Stimulated activated CD4-positive, alpha-beta T cell treated with anti-CD3 and anti-CD28 coated beads, Interleukin-4, amount 100 ng/mL, for 24 hours (primary cell): ENCODE measurements at places on chromosomes 16 and 17.
A peak's percentile ranks its signal among the peaks of the same experiment; 100 is the strongest.

DNA sequence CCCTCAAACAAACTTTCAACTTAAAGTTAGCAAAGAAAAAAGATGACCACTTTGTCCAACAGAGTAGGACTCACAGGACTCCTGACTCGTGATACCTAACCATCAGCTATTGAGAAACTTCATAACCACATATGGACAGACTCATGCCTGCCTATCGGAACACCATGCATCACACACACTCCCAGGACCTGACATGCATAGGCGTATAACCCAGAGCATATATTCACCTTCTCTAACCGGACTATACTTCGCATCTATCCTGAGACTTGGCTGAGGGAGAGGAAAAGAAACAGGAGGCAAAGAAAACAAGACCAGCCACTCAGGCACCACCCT lies 2.2 kb downstream of the PIP4K2B start:
- DNase-seq, result no peak

- DNase-seq, result no peak
These were observed 305.5 kb downstream of the SOX9 start for GRCh38 chr17:72426321-72426720.

- no peak for DNase-seq
These were observed 9.8 kb downstream of the SCGB1C2 start for GRCh38 chr17:146983-147761.

DNA sequence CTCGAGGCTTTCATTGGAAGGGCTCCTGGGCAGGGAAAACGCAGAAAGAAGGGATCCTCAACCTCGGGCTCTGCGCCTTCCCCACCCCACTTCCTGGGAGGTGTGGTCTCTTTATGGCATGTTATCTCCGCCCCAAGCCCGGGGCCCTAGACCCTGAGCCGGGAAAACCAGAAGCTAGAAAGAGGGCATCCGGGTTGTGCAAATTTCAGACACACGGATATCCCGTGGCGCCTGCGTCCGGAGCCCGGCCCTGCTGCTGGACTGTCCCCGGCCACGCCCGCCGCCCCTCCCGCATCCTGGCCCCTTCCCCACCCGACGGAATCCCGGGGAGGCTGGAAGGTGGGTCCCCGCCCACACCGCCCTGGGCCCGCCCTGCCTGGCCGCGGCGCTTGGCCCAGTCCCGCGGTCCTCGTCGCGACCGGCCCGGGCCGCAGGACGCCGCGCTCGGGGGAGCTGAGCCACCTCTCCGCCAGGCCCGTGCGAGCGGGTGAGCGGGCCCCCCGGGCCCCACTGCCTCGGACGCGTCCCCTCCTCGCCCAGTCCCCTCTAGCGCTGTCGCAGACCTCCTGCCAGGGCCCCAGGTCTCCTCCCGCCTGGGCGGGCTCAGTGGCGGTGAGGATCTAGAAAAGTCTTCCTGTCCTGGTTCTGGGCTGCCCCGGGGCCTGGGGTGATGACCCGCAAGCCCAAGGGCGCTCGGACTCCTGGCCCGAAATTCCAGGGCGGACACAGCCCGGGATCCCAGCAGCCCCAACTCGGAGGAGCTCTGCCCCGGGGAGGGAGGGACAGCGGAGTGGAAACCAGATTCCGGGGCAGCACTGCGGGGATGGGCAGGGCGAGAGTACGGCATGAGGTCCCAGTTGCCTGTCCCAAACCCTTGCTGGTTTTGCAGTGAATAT lies at the start of gene SLC16A5:
Gene SLC16A5 (plus strand): TSS at position 397 of the 896 bp plus-strand sequence. CDS start 5,683 bp downstream, outside the sequence.
- DNase-seq, result peak; percentile 44

GRCh38 chr17:33494151-33494550 lies 201.1 kb upstream of the ASIC2 start:
- DNase-seq, result no peak

DNA sequence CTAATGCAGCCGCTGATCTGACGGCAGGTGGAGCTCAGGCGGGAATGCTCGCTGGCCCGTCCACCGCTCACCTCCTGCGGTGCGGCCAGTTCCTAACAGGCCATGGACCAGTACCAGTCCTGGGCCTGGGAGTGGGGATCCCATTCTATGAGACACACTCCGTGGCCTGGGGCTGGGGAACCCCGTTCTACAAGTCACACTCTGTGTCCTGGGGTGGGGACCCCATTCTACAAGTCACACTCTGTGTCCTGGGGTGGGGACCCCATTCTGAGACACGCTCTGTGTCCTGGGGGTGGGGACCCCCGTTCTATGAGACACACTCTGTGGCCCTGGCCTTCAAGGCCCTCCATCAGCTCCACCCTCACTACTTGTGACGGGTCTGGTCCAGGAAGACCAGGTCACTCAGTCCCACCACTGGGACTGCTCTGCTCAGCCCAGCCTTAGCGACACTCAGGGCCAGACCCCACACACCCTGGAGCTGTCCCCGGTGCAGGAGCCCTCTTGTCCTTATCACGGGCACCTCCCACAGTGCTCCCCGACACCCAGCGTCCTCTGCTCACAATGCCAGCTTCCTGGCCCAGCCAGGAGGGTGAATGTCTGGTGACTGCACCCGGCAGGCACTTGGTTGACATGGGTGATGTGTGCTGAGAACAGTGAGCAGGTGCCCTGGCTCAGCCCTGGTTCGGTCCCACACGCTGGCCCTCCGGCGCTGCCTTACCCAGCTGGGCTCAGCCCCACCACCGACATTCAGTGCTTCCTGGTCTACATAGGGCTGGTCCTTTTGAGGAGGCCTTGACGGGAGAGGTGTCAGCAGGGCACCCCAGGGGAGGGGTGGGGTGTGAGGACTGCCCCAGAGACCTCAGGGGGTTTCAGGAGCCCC lies 89.1 kb downstream of the TBC1D16 start:
- DNase-seq, result no peak

- DNase-seq, result no peak
These were observed 53.3 kb downstream of the HIC1 start for GRCh38 chr17:2108170-2108569.

- DNase-seq, result no peak
These were observed 104.9 kb downstream of the RMI2 start for GRCh38 chr16:11450136-11450535.

DNA sequence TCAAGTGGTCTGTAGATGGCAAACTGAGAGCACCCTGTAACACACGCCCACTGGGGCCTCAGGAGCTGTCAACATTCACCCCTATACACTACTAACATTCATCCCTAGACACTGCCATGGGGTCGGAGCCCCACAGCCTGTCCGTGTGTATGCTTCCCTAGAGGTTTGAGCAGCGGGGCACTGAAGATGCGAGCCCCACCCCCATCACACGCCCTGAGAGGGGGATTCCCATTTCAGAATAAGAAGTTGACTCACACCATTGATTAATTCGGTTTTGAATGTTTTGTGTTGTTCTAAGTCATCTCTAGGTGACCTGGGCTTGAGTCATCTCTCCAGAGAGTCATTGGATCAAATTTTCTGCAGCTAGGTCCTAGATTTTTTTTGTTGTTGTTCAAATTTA lies 37.3 kb upstream of the MMD start:
- peak; percentile 66 for DNase-seq

- no peak for DNase-seq
These were observed 8.6 kb downstream of the RTN4RL1 start for GRCh38 chr17:2016494-2016893.

DNA sequence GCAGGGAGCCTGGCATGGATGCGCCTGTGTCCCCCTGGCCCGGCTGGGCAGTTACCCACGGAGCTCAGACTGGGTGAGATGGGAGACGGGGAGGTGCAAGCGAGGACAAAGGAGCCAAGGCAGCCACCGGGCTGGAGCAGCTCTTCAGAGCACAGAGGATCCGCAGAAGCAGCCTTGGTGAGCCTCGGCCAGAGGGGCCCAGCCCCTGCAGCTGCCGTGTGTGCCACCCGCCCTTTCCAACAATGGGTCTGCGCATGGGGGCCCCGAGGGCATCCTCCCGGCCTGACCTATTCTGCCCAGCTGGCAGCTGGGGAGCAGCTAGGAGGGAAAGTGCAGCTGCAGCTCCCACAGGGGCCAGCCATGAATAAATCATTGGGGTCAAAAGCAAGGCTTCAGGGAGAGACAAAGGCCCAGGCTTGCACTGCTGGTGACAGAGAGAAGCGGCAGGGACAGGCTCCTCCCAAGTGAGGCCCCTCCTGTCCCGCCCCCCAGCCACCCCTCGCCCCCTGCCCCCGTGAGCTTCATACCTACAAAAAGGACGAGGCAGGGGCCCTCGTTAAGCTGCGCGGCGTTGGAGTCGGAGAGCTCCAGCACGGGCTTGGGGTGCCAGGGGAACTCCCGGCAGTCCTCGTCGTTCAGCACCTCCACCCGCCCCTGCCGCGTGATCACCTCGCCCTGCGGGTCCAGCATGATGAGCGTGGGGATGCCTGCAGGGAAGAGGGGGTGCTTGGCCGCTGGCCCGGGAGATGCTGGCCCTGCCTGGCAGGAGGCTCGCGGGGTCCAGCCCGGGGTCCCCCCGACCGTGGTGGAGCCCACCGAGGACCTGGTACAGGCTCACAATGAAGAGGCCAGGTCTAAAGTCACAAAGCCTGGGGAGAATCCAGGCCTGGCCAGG lies 22.6 kb downstream of the MRM3 start:
- no peak for DNase-seq

- DNase-seq, result no peak
These were observed 162.6 kb downstream of the CA10 start for GRCh38 chr17:51995797-51996403.

DNA sequence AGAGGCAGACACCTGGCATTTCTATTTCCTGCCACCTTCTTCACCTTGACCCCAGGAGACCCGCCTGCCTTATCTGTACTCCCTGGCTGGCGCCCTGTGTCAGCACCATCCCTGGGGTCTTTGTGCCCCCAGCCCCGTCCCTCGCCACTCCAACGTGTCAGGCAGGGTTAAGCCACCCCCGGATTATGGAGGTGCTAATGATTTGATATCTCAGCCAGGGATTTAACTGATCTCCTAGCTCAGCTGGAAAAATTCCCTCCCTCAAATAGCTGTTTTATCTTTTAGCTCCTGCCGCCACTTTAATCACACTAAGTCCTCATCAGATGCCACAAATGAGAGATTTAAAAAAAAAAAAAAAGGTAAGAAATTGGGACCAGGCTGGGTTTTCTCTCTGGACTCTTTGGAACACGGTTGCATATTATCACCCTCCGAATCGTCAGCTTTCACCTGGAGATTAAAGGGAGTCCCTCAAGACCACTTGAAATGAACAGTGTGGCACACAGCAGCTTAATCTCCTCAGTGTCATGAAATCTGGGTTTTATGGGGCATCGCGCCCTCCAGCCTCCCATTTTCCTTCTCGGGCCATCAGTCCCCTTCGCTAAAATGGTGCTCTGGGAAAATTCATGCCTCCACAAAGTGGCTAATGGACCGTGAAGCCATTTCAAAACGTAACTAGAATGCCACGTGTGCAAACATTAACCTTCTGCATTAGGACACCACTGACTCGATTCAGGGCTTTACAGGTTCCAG lies 26.2 kb upstream of the WFDC1 start:
- no peak for DNase-seq

DNA sequence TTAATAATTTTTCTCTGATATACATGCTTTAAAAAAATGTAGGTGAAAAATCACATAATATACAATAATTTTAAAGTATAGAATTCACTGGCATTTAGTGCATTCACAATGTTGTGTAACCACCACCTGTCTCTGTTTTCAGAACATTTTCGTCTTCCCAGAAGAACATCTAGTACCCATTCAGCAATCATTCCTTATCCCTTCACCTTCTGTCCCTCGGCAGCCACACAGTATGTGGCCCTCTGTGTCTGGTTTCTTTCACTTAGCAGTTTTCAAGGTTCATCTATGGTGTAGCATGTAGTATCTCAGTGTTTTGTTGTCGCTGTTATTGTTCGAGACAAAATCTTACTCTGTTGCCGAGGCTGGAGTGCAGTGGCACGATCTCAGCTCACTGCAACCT lies 33.6 kb downstream of the PRPSAP2 start:
- DNase-seq, result no peak

GRCh38 chr17:34226011-34226743 lies 28.9 kb upstream of the CCL2 start:
- no peak for DNase-seq

- peak; percentile 51 for DNase-seq
These were observed 142.2 kb downstream of the RAB11FIP4 start for GRCh38 chr17:31533546-31534155.

DNA sequence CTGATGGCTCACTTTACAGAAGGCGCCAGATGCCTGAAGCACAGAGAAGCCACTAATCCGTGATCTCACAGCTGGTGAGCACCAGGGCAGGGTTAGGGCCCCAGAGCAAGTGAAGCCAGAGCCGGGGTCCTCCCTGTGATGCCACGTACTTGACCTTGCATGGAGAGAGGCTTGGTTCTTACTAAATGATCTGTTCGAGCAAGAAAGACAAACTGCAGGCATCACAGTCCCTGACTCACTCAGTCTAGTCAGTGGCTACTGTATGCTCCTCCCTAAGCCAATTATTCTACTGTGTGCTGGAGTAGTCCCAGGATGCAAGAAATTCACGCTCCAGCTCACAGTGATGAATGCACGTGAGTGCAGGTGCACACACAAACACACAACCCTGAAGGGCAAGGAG lies 55.4 kb downstream of the SDK2 start:
- no peak for DNase-seq

DNA sequence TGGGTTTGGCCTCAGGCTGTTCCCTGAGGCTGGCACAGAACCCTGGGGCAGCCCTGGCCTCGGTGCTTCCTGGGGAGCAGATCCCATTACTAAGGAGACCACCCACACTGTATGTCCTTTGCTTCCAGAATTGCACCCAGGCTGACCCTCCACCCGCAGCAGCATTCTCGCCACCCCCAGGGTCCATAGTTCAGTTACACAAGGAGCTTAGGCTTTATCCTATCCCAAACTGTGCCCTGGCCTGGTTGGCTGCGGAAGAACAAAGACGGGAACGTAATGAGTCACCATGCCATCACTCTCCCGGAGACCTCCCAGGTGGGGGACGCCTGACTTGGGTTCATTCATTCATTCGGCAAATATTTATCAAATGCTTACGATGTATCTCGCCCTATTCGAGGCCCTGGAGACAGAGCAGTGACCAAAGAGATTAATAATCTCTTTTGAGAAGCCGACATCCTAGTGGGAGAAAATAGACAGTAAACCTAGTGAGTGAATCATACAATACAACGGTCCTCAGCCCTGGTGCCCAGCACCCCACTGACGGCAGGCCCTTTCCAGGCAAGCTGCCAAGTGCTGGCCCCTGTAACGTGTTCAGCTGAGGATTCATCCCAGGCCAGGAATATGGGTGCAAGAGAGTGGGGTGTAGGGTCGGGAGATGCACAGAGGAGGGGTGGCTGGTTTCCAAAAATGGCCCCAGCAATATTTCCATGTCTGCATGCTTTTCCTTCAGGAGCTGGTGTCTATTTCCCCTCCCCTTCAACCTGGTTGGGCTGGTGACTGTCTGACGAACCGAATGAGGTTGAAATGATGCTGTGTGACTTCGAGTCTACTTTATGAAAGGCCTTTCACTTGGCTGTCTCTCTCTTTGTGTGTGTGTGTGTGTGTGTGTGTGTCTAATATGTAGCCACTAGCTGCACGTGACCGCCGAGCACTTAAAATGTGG lies 134.2 kb downstream of the MGAT5B start:
- DNase-seq, result no peak

DNA sequence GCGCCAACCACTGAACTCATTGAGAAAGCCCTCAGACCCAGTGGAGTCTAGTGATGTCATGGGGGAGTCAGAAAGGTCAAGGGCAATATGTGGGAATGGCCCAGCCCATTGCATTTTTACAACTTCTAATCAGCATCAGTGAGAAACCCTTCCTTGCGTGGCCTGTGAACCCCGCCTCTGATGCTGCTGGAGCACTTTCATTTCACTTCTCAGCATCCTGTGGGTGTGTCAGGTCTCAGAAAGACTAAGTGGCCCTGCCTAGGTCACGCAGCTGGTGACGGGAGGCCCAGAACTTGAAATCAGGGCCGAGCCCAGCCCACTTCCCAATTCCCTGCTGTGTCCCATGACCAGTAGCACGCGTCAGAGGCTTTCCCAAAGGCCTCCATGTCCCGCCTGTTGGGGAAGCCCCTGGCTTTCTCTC lies 6.1 kb downstream of the DNAI2 start:
- DNase-seq, result peak; percentile 65

- DNase-seq, result no peak
These were observed 61.4 kb downstream of the AMFR start for GRCh38 chr16:56363781-56364565.
